Fibroblast of skin of right quadriceps (primary cell): ENCODE measurements at places on chromosomes 2 and 18.

- no peak for DNase-seq
These were observed 540.2 kb downstream of the LRP1B start for GRCh38 chr2:141590620-141591019.

DNA sequence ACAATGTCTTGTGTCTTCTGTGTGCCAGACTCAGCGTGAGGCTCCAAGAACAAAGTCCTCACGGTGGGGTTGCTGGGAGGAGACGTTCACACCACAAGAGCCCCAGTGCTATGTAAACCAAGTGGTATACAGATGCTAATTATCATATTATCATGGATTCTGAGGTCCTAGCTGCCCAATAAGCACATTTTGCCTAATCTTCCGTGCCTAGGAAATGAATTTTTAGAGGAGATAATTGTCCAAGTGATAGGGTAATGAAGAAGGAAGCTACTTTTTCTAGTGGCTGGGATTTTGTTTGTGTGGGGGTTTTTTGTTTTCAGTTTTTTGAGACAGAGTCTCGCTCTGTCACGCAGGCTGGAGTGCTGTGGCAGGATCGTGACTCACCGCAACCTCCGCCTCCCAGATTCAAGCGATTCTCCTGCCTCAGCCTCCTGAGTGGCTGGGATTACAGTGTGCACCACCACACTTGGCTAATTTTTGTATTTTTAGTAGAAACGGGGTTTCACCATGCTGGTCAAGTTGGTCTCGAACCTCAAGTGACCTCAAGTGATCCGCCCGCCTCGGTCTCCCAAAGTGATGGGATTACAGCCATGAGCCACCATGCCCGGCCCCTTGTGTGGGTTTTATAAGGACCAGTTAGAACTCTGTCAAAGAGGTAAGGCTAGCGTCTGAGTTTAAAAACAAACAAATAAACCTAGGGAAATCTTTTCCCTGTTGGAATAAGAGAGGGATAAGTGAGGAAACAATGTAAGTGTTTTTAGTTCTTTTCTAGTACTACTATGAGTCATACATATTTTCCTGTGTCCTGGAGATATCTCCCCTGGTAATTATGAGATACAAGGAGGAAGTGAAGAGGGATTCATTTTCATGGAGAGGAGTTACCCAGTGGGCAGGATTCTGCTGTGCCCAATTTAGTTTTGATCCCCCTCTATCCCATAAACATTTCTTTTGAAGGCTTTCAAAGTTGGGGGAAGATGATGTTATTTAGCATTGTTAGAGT lies 9.5 kb upstream of the SMAD7 start:
- peak; percentile 74 for DNase-seq

GRCh38 chr2:150165442-150165841 lies 322.0 kb downstream of the RND3 start:
- peak; percentile 71 for DNase-seq

DNA sequence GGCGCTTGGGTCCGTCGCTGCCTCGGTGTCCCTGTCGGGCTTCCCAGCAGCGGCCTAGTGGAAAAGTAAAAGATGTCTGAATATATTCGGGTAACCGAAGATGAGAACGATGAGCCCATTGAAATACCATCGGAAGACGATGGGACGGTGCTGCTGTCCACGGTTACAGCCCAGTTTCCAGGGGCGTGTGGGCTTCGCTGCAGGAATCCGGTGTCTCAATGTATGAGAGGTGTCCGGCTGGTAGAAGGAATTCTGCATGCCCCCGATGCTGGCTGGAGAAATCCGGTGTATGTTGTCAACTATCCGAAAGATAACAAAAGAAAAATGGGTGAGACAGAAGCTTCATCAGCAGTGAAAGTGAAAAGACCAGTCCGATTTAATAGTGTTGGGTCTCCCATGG lies 8.0 kb downstream of the HES6 start:
- no peak for DNase-seq

GRCh38 chr2:232838406-232838874 lies 31.6 kb upstream of the SNORC start:
- DNase-seq, result peak; percentile 8
